ENCODE measurements at places on chromosomes 3 and 15.

DNA sequence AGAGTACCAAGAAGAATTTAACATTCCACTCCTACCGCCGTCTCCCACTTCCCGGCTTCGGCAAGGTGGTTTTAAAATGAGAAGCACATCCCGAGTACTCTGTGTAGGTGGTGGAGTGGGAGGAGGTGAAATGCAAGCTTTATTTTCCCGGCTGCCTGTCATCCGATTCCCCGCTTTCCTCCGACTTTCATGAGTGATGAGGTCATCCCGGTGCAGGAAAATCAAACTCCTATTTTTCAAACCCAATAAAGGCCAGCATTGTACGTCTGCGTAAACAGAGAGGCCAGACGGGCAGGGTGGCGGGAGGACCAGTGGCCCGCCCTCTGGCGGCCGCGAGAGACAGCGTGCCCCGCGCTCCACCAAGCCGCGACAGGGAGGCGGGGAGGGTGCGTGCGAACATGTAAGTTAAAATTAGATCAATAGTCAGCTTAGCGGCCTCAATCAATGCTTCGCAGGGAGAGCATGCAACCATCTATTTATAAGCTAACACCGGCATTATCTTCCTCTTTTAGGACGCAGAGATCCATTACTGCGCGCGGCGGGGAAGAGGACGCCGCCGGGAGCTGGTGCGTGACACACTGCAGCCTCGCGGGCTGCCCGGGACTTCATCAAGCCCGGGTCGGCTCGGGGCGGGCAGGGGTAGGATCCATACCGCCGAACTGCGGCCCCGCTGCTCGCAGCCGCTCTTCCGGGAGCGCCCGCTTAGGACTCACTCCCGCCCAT, 163.3 kb downstream of the CD47 start:
- peak; percentile 36 for DNase-seq

GRCh38 chr3:16183601-16184270, 9.3 kb downstream of the GALNT15 start:
- no peak for DNase-seq

DNA sequence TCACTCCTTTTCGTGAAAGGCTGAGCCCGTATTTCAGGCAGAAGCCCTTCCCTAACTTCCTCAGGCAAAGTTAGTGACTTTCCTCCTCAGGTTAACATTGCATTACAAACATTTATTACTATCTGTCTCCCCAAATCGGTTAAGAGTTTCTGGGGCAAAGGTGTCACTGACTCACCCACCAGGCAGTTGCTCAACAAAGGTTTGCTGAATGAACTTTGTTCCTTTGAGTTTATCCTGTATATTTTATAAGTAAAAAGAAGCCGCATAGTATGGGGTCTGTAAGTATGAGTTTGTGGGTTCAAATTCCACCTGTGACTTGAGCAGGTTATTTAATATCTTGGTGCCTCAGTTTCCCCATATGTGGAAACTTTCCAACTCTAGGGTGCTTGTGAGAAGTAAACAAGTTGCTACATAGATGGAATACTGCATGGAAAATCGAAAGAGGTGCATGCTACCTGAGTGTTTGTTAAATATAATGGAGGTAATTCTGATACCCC, 177.7 kb downstream of the THRB start:
- no peak for DNase-seq

GRCh38 chr15:88476635-88477060, 9.1 kb downstream of the MRPS11 start:
- DNase-seq, result no peak

DNA sequence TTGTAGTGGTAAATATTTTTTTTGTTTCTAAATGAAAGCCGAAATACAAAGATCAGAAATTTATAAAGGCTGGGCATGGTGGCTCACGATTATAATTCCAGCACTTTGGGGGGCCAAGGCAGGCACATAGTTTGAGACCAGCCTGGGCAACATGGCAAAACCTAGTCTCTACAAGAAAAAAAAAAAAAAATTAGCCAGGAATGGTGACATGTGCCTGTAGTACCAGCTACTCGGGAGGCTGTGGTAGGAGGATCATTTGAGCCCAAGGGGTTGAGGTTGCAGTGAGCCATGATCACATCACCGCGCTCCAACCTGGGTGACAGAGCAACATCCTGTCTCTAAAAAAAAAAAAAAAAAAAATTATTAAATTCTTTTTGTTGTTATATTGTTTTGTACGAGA, 6.9 kb downstream of the DENND4A start:
- DNase-seq, result no peak

- DNase-seq, result no peak
Measured at GRCh38 chr3:85785766-85786165, 827.0 kb downstream of the CADM2 start.

GRCh38 chr15:75065467-75065850, 42.1 kb downstream of the PPCDC start:
- DNase-seq, result no peak

DNA sequence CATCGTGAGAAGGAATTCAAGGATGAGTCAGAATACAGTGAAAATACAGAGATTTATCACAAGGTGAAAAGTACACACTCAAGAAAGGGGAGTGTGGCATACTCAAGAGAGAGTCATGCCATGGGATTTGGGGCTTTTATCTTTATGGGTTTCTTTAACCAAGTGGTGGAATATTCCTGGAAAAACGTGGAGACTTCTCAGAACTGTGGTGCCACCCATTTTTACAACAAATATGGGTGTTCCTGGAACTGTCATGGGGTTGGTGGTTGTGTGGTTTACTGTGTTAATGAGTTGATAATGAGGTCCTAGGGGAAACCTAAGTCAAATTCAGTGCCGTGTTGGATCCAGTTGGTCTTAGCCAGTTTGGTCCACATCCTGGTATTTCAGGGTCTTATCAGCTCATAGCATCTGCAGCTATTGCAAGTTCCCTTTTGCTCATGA, 497.2 kb downstream of the GABRG3 start:
- no peak for DNase-seq

DNA sequence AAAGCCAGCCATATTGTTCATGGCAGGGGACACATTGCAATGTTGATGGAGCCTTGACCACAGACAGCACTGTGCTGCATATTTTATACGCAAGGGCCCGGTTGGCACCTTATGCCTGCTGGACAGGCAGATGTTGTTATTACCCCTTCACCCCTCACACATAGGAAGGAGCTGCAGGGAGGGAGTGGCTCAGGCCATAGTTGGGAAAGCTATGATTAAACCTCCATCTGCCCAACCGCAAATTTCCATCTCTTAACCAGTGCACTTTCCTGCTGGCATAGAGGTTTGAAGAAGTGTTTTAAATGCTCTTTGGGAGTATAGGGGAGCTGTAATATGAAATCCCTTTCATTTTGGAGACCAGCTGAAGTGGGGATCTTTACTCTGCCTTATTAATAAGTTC, 224.7 kb downstream of the CACNA2D3 start:
- no peak for DNase-seq

GRCh38 chr15:42057799-42058646, 36.3 kb downstream of the PLA2G4D start:
- DNase-seq, result no peak

DNA sequence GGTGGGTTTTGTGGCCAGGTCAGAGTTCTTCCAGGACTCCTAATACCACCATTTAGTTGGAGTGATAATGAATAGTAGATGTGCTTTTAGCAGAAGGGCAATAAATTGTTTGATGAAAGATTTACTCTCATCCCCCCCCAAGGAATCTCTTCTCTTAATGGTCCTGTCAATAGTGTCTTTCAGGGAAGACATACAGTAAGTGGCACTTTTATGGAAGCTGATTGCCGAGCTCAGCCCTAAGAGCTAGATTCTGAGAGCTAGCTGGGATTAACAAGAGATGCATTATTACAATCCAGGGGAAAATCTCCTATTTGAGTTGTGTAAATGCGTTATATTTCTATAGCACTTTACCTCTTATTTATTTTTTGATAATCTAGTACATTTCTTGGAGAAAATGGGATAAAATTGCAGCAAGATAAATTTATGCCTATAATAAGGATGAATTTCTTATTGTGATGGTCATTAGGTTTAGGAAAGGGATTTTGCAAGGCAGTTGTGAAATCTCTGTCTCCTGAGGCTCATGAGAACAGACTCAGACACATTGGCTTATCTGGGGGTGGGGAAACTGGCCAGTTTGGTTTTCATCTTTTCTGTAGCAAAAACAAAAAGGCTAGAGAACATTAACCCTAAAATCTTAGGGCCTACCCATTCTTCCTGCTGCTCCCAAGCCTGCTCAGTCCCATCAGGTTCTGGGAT, 41.6 kb upstream of the CLSTN2 start:
- DNase-seq, result no peak

DNA sequence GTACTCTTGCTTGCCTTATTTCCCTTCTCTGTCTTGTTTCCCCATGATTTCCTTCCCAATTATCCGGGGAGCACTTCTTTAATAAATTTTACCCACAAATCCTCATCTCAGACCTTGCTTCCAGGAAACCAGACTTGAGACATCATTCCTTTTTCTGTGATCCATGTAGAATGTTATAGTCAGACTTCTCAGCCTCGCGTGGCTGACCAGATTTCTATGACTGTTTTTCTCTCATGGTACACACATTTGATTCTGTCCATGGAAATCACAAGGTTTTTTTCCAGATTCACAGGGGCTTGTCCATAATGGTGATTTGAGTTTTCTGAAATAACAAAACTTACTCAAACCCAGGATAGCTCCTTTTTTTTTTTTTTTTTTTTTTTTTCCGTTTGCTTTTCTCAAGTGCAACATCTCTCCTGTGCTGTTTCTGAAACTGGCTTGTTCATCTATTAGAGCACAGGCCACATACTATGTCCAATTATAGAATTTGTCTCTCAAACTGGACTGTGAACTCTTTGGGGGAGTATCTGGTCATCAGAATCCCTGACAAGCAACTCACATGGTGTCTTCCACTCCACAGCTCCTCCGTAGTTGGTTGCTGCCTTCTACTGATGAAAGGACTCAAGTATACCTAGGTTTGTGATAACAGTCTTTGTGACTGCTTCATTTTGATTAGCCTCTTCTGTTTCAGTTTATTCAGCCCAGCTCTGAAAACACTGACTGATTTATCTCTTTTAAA, 50.8 kb downstream of the RBMS3 start:
- no peak for DNase-seq

Measured in T follicular helper cell (primary cell).